Suppressor macrophage treated with lipopolysaccharide for 4 hours (primary cell): ENCODE measurements at places on chromosomes 11 and 22.
A peak's percentile ranks its signal among the peaks of the same experiment; 100 is the strongest.

DNA sequence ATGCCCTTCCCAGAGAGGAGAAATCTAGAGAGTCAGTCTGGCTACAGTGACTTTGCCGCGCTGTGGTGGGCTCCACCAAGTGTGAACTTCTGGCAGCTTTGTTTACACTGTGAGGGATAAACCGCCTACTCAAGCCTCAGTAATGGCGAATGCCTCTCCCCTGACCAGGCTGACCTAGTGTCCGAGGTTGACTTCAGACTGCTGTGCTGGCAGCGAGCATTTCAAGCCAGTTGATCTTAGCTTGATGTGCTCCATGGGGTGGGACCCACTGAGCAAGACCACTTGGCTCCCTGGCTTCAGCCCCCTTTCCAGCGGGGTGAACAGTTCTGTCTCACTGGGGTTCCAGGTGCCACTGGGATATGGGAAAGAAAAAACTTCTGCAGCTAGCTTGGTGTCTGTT lies 38.6 kb upstream of the PTH start:
- no peak for DNase-seq

DNA sequence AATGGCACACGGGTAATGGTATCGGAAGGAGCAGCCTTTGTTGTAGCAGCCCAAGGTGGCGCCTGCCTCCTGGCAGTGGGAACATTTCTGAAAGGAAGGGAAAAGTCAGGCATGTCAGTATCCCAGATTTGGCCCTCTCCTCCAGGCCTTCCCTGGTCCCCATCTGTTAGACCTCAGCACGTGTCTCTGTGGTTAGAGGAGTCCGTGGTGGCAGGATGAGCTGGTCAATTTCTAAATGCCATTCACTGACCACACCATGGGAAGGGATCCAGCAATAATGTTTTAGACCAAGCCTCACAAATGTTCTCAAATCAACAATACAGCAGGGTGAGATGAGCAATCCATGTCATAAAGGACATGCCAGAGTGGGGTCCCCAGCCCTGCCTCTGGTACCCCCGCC lies 49.0 kb upstream of the CYP2D6 start:
- no peak for DNase-seq

DNA sequence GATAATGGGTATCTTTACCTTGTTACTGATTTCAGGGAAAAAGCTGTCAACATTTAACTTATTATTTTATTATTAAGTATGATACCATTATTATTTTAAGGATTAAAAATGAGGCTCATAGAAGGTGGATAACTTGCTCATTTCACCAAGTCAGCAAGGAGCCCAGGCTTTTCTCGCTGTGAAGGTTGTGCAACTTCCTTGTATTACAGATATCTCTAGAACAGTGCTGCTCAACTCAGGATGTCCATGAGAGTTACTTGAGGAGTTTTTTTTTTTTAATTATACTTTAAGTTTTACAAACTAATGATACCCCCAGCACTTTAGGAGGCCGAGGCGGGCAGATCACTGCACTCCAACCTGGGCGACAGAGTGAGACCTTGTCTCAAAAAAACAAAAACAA lies 98.2 kb downstream of the INSC start:
- no peak for DNase-seq

DNA sequence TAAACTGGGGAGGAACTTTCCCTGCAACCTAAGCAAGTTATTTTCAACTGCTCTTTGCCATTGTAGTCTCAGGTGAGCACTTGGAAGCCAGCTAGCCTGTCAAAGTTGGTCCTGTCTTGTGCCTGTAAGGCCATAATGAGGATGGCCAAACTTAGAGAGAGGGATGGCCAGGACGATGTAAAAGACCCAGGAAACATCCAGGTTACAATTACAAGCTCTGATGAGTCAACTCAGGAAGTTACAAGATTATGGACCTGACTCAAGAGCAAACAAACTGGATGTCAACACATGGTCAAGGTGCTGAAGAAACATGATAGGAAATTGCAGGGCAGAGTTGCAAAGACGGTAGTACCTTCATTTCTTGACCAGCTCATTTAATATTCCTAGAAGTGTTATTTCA lies 1.6 kb downstream of the GTPBP1 start:
- peak; percentile 39 for DNase-seq

DNA sequence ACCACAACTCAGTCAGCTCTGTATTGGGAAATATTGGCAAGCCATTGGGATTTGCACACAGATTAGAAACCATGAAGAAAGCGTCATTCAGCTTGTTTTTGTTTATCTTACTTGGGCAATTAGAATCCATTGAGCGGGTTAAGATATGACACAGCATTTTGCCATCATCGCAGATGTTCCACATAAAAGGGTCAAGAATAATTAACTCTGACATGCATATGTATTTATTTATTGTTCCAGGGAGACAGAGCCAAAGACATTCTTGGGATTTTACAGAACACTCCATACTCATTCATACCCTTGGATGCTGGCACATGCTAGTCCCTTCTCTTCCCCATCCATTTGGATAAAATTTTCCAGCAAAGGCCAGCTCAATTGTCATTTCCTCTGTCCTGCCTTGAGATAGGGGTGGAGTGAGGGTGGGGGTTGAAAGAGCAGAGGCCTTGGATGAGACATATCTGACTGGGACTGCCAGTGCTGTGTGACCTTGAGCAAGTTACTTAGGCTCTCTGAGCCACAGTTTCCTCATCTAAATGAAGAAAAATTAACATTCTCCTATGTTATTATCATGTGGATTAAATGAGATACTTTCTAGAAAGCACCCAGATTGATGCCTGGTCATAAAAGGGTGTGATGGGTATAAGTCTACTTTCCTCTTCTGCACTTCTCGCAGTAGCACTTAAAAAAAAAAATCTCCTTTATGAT lies 179.7 kb downstream of the RRAS2 start:
- DNase-seq: no peak

DNA sequence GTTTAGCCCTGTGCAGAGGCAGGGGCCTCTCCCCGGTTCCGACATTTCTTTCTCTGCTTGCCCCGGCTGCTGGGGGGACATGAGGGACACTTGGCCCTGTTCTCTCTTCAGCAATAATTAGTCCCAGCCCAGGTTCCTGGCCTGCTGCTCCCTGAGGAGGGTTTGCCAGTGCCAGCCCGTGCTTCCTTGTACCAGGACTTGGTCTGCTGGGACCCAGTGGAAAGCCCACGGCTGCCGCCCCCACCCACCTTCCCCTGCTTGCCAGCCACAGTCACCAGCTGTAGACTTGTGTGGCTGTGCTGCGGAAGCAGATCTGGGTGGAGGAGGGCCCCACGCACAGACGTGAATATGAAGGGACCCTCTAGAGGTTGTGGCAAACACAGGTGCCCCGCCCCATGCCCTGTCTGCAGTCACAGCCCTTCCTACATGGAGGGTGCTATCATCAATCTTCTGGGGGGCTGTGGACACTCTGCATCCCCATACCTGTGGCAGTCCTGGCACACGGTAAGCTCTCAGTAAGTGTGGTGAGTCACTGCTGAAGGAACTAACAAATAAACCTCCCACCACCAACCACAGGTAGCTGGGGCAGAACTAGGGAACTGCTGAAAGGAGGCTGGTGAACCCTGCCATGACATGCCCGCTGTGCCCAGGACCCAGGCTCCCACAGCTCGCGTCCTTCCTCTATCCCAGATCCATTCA lies 949 bp downstream of the TP53AIP1 start:
- no peak for DNase-seq

DNA sequence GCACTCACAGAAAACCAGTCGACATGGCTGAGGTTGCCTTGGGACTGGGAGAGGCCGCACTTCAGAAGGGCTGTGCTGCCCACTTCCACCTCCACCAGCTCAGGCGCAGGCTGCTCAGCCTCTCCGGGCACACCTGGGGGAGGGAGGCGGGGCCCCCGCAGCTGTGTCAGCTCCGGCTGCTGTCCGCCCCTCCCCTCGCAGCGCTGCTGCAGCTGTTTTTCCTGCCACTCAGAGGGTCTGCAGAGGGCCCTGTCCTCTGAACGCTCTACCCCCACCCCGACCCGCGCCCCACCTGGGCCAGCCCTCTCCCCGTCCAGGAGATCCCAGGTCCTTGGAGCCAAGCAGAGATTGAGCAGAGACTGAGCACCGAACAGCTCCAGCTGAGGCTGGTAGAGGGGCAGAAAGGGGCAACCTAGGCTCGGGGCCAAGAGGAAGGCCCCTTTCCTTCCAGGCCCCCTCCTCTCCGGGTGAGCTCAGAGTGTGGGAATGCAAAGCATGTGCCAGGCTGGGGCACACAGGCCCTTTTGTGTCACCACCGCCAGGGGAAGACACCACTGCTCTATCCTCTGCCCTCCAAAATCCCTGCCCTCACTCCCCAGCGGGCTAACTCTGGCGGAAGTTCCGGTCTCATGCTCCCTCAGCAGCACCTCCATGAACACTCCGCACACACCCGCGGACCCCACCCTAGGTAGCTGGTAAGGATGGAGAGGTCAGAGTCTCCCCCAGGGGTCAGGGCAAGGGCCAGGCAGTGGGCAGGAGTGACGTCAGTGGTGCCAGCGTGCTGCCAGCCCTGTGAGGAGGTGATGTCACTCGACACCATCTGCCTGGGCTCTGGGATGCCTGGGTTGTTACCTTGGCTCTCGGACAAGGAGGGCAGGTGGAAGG lies 1.6 kb downstream of the MCAM start:
- peak; percentile 10 for DNase-seq

DNA sequence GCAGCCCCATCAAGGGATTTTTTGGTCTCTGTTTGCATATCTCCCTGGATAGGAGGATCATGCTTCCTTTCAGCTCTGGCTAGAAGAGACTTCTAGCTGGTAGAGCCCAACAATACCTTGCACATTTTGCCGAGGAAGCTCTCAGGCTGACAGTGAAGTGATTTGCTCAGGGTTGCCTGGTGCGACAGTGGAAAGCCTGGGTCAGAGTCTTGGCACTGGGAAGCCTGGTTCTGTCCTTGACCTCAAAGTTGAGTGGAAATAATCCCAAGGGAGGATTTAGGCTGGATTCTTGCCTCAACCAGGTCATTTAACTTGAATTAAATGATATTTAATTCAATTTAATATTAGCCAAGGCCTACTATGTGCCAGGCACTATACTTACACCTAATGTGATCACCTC lies 24.4 kb upstream of the ALG8 start:
- no peak for DNase-seq

DNA sequence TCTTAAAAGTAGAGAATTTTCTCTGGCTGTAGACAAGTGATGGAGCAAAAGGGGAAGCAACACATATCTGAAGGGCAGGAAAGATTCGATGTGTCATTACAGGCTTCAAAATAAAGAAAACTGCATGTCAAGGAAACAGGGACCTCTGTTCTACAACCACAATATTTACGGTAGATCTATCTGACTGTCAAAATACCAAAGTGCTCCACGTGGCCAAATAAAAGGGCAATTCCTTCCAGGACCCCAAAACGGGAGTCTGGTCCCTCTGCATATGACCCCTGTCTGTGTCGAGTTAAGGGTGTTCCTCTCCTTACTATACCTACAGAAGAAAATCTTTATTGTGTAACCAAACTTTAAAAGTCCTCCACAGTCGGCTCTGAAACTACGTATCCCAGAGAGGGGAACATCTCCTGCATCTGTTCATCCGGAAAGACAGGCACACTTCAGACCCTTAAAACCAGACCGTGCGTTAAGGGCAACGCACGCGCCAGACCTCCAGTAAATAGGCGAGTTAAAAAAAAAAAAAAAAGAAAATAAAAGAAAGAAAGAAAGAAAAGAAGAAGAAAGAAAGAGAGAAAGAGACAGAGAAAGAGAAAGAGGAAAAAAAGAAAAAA lies 756 bp downstream of the CLNS1A start:
- peak; percentile 44 for DNase-seq

DNA sequence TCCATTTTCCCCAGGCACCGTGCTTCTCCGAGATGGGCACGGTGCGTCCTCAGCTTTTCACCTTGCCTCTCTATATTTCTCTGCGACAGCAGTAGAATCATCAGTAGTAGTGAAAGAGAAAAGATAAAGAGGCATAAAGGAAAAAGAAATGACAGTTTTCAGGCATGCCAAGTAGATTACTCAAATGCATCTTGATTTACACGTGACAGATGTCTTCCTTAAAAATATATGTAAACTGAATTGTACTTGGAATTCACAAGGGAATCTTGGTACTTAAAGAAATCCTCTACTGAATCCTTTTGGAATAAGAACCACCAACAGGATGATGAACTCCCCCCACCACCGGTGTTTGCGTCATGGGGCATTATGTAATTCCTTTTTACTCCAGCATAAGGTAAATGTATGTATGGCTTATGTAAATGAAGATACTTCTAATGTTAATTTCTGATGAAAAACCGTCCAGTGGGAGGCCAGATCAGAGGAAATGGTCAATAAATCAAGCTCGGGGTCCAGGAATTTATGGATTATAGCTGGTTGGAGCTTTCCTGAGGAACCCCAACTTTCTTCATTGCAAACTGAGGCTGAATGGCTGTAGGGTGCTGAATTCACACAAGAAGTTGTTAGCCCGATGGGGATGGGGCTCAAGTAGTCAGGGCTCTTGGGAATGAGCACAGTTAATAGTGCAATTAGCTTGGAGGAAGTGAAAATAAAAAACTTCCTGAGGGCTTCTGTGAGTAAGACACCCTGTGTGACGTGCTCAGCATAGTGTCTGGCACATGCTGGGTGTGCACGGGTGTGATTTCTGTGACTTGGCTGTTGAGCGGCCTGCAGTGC lies 630.4 kb downstream of the OPCML start:
- no peak for DNase-seq
